Mammary epithelial cell (primary cell): ENCODE measurements at places on chromosomes 16 and 17.

DNA sequence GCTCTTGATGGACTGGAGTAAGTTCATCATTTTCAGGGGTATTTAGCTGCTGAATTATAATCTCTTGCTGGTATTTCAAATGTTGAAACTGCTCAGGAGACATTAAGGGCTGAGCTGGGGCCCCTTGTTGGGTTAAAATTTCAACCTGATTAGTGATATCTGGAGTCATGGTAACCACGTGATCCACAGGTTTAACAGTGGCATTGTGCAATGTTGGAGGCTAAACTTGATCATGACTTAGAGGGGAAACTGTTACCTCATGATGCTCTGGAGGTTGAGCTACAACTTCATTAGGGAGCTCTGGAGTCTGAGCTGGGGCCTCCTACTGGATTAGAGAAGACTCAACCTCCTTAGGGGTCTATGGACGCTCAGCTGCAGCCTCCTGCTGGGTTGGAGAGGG lies 17.2 kb upstream of the MPP2 start:
- no peak for DNase-seq

GRCh38 chr16:84055801-84056634 lies 13.4 kb upstream of the SLC38A8 start:
- DNase-seq: no peak

GRCh38 chr16:56514845-56515244 lies 5.0 kb downstream of the BBS2 start:
- peak; percentile 73 for DNase-seq

GRCh38 chr16:619476-620100 lies 11.2 kb upstream of the WFIKKN1 start:
- no peak for DNase-seq

GRCh38 chr17:40854175-40854814 lies 12.7 kb downstream of the KRT12 start:
- peak; percentile 84 for DNase-seq

DNA sequence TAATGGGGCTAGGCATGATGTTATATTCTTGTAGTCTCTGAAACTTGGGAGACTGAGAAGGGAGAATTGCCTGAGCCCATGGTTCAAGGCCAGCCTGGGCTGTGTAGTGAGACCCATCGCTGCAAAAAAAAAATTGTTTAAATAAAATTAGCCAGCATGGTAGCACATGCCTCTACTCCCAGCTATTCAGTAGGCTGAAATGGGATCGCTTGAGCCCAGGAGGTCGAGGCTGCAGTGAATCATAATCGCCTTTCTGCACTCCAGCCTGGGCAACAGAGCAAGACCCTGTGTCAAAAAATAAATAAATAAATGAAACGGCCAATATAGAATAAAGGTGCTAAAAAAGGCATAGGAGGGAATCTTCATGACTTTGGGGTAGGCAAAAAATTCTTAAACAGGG lies 13.9 kb upstream of the SLX4 start:
- DNase-seq: no peak

DNA sequence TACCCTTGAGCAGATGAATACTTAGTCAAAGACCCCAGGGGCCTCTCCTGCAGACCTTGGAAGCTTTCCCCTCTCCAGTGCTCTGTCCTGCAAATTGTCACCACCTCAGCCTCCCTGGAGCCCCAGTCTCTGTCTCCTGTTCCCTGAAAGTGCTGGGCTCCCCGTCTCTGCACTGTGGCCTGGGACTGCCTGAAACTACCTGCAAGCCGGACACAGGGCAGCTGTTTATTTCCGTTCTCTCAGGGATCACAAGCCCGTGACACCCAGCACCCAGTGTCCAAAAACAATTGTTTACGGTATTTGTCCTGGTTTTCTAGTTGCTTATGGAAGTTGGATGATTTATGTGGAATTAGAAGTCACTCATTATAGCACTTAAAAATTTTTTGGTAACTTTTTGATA lies 81.6 kb upstream of the CHMP6 start:
- no peak for DNase-seq

GRCh38 chr17:75473246-75473645 lies 16.8 kb downstream of the TMEM94 start:
- DNase-seq: no peak

DNA sequence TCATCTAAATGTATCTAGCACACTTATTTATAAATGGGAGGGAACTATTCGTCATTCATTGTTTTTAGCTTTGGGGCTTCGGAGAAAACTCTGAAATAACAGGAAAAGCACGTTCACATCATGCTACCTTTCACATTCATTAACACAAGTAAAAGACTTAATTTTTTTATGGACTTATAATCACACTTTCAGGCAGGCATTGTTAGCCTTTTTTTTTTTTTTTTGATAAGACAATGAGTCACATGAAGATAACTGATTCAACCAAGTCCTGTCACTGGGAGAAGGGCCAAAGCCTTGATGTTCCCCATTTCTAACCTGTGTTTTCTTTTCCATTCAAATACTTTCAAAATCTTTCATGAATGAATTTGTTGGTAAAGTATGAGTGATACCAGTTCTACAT lies 631.3 kb upstream of the CA10 start:
- no peak for DNase-seq

DNA sequence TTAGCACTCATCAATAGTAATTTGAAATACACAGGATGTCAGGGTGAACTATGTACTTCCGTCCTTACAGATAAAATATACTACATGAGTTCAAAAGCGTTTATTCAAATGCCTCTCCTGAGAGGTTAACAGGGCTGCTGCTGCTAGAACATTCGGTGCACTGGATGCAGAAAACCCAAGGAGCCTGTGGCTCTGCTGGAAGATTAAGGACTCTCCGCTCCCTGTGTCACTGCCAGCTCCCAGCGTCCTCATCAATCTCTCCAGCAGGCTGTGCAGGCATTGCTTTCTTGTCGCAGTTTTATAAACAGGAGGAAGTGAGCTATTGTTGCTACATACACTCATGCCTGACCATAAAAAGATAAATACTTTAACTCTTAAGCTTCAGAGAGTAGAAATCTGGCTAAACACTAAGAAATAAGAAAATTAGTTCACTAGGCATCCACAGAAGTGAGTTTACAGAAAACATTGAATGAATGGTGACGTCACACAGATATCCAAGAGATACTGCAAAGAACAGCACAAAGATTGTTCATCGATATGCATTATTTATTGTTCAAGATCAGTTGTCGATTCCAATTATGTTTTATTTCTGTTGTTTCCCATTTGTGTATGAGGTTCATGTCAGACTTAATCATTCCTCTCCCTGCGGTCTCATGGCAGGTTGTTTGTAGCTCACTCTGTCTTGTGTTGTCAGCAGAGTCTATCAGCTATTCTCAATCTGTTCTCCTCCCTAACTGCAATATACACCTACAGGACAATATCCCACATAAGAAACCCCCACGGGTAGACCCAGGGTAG lies 127.9 kb upstream of the MON1B start:
- DNase-seq: no peak

- DNase-seq: no peak
These were observed 26.3 kb downstream of the MARF1 start for GRCh38 chr16:15616475-15617165.

- DNase-seq: peak; percentile 51
These were observed 3.8 kb downstream of the LITAFD start for GRCh38 chr16:8885674-8886592.

DNA sequence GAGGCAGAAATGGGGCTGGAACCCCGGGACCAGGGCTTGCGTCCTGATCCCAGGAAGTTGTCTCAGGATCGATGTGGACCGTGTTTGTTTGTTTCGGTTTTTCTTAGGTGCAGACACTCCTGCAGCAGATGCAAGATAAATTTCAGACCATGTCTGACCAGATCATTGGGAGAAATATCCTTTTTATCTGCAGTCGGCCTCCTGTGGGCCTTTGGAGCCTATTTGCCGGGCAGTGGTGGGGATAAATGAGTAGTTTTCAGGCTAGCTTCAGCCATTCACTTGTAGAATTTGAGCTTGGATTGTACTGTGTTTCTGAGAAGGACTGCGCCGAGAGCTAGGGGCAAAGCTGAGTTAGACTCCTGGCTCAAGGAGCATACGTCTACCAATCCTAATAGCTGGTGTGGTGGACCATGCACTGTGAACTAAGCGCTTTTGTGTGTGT lies 816 bp downstream of the HSBP1 start:
- DNase-seq: no peak

DNA sequence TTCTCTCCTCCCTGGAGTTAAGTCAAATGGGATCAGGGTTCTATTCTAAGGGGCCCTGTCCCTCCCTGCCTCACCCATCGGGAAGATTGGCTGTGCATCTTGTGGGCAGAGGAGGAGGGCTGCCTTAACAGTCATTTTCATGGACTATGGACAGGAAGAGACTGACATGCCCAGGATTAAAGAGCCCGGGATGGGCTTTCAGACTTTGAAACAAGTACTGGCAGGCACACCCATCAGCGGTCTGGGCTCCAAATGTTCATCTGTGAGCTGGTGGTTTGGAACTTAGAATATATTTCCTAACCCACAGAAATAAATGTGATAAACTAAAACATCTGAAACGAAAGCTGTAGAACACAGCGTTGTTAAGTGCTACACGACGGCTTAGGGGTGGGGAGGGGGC lies 6.5 kb downstream of the SLC6A4 start:
- DNase-seq: peak; percentile 52

DNA sequence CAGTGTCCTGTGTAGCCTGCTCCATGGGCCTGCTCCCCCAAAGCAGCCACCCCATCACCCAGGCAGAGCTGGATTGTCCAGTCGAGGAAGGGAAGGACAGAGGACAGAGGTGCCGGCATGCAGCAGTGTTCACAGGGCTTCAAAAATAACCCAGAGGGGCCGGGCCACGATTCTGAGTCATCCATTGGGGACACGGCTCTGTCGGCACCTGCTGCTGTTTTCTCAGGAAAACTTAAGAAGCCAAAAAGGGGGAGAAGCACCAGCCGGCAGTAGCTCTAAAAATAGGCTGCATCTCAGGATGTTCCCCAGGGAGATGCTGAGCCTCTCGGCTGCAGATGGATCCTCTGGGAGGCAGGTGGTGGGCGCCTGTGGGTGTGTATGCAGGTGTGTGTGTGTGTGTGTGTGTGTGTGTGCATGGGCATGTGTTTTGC lies 1.6 kb downstream of the CA7 start:
- DNase-seq: no peak

DNA sequence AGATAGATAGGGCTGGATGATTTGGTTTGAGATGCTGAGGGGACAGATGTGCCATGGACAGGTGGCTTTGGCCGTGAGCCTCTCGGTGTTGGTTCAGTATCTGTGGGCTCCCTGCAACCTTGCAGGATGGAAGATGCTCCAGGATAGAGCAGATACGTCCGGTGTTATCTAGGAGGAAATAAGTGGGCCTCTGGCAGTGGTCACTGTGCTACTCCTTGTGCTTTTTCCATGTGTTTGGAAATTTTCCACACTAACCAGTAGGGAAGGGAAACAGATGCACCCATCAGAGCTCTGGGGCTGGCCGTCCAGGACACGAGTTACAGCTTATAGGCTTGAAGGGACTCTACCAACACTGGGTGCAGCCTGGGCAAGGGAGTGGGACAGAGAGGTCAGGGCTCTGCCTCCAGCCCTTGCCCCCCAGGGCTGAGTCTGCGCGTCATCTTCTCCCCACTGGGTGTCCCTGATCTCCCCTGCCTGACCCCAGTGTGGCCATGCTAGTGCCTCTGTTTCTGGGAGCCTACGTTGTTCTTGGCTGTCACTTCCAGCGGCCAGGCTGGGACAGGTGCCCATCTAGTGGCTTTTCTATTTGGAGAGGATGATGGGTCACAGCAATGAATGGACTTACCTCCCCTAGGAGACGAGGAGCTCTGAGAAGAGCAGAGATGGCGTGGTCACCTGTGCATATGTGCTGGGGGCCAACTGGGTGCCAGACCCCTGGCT lies 166.9 kb downstream of the SEC14L1 start:
- no peak for DNase-seq

- no peak for DNase-seq
These were observed 579.6 kb upstream of the CDH5 start for GRCh38 chr16:65786916-65787315.

- DNase-seq: peak; percentile 54
These were observed 32.6 kb downstream of the ERN1 start for GRCh38 chr17:64097196-64097936.

- peak; percentile 25 for DNase-seq
These were observed 594 bp upstream of the ABCA6 start for GRCh38 chr17:69142175-69142802.

DNA sequence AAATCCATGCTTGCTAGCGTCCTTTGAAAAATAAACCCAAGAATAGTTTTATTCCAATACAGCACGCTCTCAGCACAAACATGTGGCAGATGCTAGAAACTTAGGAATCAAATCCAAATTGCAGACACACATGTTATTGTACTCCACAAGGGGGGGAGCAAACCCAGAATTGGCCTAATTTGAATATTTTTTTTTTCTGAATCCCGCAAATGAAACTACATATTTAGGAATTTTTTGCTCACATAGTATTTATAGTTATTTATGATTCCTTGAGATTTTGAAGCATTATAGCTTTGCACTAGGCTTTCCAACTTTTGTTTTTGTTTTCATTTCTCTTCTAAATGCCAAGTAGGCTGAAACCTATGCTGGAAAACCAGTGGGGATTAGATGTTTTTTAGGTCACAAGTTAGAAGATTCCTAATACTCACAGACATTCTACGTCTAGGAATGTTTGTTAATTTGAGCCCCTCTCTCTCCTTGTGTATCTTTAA lies 59.3 kb upstream of the CDH11 start:
- no peak for DNase-seq

DNA sequence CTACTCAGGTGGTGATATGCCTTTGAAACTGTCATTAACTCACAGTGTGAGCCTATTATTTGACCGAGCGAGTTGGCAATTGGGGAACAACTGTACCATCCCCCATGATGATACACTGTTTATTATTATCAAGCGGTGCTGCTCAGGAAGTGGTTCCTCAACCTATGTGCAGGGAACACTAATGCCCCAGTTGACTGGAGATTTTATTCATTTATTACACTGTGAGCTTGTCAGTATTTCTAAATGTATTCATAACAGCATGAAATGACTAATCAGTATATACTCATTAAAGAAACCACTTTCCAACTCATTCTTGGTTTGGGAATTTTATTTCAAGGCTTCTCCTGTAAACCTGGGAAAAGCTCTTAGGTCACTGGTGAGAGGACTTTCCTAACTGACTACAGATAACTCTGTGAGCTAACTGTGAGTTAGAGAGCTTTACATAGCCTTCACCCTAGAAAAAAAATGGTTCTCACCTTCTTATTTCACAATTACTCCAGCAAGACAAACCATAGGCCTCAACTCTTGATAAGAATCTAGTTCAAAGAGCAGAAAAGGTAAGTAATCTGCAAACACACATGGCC lies 42.4 kb downstream of the NXPH3 start:
- peak; percentile 71 for DNase-seq

DNA sequence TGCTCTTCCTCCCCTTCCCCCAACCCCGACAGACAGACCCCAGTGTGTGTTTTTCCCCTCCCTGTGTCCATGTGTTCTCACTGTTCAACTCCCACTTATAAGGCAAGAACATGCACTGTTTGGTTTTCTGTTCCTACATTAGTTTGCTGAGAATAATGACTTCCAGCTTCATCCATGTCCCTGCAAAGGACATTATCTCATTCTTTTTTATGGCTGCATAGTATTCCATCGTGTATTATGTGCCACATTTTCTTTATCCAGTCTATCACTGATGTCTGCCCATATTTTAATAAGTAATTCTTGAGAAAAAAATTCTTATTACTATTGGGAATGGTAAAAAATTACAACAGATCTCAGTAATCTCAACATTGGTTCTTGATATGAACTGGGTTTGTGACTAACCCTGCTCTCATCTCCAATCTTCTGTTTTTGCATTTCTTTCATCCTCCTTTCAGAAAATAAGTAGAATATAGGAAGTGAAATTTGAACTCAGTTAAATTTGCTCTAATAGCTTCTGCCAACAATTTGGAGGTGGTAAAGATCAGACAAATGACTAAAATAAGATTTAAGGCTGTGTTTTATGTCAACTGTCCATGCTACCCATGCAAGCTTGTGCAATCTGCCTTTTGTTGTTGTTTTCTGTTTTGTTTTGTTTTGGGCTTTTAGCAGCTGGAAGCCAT lies 11.1 kb downstream of the MARF1 start:
- DNase-seq: no peak
